ENCODE measurements at places on chromosomes 3 and 15. TPM values are rescaled to one million over a fixed set of nuclear protein-coding genes. Genes with fewer than 3 reads are reported as not detected.
A peak's percentile ranks its signal among the peaks of the same experiment; 100 is the strongest.

Gene CD96
- not detected for total RNA-seq

Gene DPPA2
- total RNA-seq: 0.36 TPM

Gene CHRFAM7A
- total RNA-seq: 0.55 TPM

Gene CCRL2
- 0.17 TPM for total RNA-seq

Gene SNURF
- total RNA-seq: 20.2 TPM

Gene FSTL1
- total RNA-seq: 383 TPM

Gene B3GALNT1
- 19.6 TPM for total RNA-seq

Gene SCAMP5
- 38.1 TPM for total RNA-seq

Gene KBTBD13
- not detected for total RNA-seq

Gene ATP13A5
- not detected for total RNA-seq

Gene GOLGA8M
- total RNA-seq: 0.43 TPM

DNA sequence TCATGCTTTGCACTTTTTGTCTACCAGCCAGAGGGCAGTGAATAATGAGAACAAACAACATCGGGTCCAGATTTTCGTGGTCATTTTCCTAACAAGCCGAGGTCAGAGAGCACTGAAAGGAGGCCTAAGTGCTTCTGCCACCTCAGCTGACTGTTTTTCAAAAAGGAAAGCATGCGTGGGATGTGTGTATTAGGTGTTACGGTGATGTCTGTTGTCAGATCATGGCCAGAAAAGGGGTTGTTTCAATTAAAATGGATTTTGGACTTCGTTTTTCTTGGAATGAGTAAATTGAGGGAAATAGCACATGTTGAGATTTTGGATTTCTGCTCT is 99.5 kb downstream of the APBA2 start:
- no peak for DNase-seq

DNA sequence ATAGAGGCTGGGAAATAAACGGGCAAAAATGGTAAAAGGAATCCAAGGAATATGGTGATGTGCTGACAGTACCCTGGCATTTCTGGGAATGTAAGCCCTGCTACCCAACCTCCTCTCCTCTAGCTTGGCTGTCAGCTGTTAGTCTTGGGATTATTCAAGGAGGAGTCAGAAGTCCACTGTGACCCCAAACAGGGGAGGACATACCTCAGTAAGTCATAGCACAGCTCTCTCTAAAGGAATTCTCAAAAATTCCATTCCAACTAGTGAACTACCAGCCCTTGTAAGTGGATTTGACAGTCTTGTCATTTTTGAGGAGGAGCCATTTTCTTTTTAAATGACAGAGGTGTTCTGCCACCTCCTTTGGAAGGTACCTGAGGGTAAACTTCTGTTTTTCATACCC is 207.5 kb downstream of the PDCD6IP start:
- no peak for DNase-seq

DNA sequence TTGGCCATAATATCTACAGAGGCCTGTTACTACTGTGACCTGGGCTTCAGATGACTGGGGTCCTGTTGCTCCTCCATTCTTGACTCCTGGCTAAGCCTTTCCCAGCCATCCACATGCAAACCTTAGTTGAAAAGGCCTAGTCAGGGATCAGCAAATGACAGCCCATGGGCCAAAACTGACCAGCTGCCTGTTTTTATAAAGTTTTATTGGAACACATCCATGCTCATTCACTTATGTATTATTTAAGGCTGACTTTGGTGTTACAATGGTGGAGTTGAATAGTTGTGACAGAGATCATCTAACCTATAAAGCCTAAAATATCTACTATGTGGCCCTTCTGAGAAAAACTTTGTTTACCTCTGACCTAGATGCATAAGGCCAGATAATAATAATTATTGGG is 16.8 kb upstream of the SLC4A7 start:
- no peak for DNase-seq

GRCh38 chr3:150890295-150890694 is 14.9 kb downstream of the MINDY4B start:
- no peak for DNase-seq

- no peak for DNase-seq
Measured at GRCh38 chr3:41611008-41611407, 350.9 kb downstream of the ULK4 start.

- DNase-seq: no peak
Measured at GRCh38 chr3:146189519-146190173, 28.7 kb upstream of the PLOD2 start.

GRCh38 chr15:49964551-49964950 is 154.5 kb downstream of the ATP8B4 start:
- no peak for DNase-seq

GRCh38 chr15:81385721-81386076 is 11.7 kb upstream of the TMC3 start:
- no peak for DNase-seq

DNA sequence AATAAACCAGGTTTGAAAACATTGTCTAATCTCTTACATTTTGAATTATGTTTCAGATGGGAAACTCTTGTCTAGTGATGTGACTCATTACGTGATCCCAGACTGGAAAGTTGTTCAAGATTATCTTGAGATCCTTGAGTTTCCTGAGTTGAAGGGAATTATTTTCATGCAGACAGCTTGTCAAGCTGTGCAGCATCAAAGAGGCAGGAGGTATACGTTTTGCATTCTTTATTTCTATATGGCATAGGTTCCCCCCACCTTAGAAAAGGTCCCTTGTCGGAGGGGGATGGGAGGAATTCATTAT is 1.5 kb downstream of the DIS3L start:
- no peak for DNase-seq

- no peak for DNase-seq
Measured at GRCh38 chr15:72728821-72729220, 42.8 kb downstream of the BBS4 start.

- no peak for DNase-seq
Measured at GRCh38 chr15:41669701-41670100, 9.5 kb downstream of the MGA start.

GRCh38 chr3:195698325-195698646 is 22.5 kb upstream of the MUC20 start:
- DNase-seq: no peak

GRCh38 chr3:164890061-164890460 is 188.2 kb downstream of the SI start:
- DNase-seq: no peak

DNA sequence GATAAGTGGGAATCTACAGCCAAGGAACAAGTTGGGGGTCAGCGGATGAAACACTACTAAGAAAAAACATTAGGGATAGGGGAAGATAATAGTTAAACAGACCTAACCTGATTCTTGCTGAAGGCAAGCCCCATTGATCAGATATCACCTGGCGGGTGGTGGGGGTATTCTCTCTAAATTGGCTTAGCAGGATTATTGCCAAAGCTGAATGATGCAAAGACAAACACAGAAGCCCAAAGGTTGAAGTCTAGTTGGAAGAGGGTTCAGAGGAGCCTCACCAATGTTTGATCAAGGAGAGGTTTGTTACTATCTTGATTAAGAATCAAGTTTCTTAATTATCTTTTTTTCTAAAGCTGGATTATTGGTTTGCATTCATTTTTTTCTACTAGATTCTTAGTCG is 371.9 kb upstream of the CNTN4 start:
- no peak for DNase-seq

- DNase-seq: peak; percentile 82
Measured at GRCh38 chr15:29821416-29822099, 710 bp downstream of the TJP1 start.

DNA sequence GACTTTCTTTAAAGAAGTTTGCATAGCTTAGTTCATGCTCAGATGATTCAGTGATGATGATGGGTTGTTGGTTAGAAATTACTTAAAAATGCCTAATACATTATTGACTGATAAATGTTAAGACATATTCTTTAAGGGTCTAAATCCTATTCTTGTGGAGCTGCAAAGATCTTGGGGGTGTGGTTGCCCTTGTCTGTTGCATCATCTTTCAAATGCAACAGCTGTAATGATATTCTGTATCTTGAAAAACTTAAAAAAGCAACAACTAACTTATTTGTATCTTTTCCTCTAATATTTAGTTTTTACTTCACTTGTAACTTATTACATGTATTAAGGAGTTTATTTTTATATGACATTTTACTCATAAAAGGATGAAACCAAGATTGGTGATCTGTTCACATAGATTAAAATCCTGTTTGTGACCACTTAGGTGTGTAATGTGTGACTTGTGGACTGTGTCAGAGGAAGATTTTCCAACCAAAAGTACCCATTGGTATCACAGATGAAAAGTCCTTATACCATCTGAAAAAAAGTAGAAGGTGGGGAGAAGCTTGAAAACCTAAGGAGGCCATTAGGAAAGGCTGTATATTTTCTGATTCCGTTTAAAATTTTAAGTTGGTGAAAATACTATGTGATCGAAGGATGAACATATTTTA is 142.8 kb downstream of the IGF1R start:
- DNase-seq: no peak

- DNase-seq: no peak
Measured at GRCh38 chr15:67607329-67607728, 64.8 kb downstream of the MAP2K5 start.

GRCh38 chr3:105523501-105523900 is 156.8 kb downstream of the ALCAM start:
- DNase-seq: no peak

DNA sequence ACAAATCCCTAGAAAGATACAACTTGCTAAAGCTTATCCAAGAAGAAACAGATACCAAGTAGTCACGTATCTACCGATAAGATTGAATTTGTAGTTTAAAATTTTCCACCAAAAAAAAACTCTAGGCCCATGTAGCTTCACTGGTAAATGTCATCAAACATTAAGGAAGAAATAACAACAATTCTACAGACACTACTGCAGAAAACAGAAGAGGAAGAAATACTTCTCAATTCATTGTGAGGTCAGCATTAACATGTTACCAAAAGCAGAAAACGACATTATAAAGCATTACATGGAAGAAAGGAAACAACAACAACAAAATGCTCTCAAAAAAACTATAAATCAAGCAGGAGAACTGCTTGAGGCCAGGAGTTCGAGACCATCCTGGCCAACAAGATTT is 27.5 kb upstream of the TM4SF19 start:
- no peak for DNase-seq

- no peak for DNase-seq
Measured at GRCh38 chr15:84840741-84841429, 23.7 kb downstream of the ALPK3 start.

DNA sequence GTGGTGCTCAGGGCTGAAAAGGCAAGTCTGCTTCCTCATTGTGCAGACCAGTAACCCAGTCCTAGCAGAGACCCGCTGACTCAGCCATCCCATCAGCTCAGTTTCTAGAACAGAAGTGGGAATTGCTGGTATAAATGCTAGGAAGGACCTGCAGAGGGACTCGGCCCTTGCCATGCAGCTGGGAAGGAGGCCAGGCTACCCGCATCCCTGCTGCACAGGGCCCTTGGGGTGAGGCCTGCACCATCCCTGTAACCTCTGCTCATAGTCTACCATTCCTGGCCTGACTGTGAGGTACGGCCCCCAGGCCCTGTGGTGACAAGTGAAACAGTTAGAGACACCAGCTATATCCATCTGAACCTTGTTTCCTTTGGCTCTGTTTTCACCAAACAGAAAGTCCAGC is 23.5 kb downstream of the RAB6B start:
- DNase-seq: no peak

- no peak for DNase-seq
Measured at GRCh38 chr3:15982667-15983196, 185.0 kb upstream of the ANKRD28 start.

- no peak for DNase-seq
Measured at GRCh38 chr15:93235926-93236780, 147.1 kb upstream of the RGMA start.

DNA sequence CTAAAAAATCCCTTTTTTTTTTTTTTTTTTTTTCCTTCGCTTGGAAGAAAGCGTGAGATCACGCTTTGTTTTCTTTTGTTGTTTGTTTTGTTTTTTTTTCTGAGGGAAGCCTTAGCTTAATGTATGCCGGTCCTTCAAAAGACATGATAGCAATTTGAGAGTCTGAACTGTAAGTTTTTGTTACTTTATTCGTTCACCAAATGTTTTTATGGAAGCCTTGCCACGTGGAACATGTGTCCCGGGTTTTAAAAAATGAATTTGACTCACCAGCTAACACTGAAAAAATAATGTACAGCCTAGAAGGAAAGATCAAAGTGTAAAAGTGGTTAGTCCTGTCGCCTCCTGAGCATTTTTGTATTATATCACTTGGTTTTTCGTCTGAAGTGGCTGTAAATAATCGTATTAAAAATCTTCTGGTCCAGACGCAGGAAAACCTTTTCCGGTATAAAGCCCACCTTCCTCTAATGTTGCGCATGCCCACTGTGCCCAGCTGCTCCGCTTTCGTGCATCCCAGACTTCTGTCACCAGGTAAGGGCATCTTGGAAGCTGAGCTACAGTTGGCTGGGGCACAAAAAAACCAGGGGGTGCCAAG is 795 bp upstream of the MYNN start:
- no peak for DNase-seq

DNA sequence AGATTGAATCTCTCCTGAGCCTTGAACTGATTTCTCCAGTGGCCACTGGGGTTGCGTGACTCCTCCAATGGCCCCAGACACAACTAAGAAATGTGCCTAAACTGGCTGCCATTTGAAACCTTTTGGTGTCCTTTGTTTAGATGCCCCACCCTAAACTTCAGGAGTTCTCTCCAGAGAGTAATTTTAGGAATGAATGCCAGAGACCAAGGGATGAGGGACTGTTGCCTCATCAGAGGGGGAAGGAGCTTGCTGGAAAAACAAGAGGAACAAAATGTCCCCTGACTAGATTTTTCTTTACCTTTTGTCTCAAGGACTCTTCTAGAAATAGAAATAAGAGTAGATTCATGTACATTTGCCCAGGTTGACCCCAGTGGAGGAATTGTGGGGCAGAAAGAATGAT is 8.1 kb upstream of the ADPRH start:
- DNase-seq: no peak

DNA sequence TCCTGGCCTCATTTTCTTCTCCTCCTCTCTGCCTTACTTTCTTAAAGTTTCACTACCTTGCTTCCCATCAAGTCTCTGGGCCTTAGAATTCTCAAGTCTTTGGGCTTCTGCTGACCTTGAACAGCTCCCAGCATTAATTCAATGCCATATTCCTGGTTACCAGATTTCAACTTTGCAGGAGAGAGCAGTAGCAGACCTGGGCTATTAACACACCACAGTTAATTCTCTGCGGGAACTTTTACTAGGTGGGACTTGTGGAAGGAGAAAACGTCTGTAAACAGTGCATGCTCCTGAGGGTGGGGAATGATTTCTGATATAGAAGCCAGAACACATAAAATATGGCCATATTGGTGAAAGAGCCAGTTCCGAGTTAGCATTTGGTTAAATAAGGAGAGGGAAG is 214.6 kb downstream of the MEIS2 start:
- no peak for DNase-seq

GRCh38 chr15:42880121-42880520 is 40.5 kb downstream of the TTBK2 start:
- DNase-seq: no peak

DNA sequence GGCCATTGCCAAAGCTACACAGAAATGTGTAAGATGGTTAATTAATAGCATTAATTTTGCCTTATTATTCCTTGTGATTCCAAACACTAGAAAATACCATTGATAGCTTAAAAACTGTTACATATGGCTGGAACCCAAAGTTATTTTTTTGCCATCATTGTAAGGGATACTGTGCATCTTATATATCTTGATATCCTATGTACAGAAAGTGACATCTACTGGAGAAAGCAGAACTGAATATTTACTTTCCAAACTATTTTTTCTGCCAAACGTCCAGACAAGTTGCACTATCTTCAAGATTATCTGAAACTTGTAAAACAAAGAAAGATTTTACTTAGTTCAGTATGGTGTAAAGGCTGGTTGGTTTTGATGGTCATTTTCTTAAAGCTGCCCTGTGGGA is 33.3 kb upstream of the MEIS2 start:
- no peak for DNase-seq

Data from type B pancreatic cell (in vitro differentiated cells).